Endothelial cell of umbilical vein (primary cell): ENCODE measurements at places on chromosomes 5 and 9. TPM values are rescaled to one million over a fixed set of nuclear protein-coding genes. Genes with fewer than 3 reads are reported as not detected.

The LRRC19 gene
- not detected in 2 replicates for total RNA-seq

The GPR151 gene
- total RNA-seq = not detected in 2 replicates

The PPIC gene
- 26.5 TPM in 2 replicates for total RNA-seq

The IL3 gene
- total RNA-seq = not detected in 2 replicates

The SERF1A gene
- 5.1 and 6.7 TPM in 2 replicates for total RNA-seq

The HMGCR gene
- 104 and 128 TPM in 2 replicates for total RNA-seq

The SLC25A2 gene
- total RNA-seq = 0.39 and 0.46 TPM in 2 replicates

The LRRC14B gene
- not detected in 2 replicates for total RNA-seq

The AMACR gene
- 8.3 and 8.7 TPM in 2 replicates for total RNA-seq

The DBH gene
- total RNA-seq = not detected in 2 replicates

The PCDHGB6 gene
- 4.8 and 4.9 TPM in 2 replicates for total RNA-seq

The DMRT3 gene
- not detected in 2 replicates for total RNA-seq

The GRIA1 gene
- not detected in 2 replicates for total RNA-seq

The GDA gene
- not detected in 2 replicates for total RNA-seq

The PHF24 gene
- total RNA-seq = not detected in 2 replicates

The PCDH12 gene
- total RNA-seq = 18.5 and 20.4 TPM in 2 replicates
